ENCODE measurements at places on chromosomes 1 and 21.

GRCh38 chr1:89608984-89609725, 23.8 kb upstream of the LRRC8C start:
- no peak for DNase-seq

DNA sequence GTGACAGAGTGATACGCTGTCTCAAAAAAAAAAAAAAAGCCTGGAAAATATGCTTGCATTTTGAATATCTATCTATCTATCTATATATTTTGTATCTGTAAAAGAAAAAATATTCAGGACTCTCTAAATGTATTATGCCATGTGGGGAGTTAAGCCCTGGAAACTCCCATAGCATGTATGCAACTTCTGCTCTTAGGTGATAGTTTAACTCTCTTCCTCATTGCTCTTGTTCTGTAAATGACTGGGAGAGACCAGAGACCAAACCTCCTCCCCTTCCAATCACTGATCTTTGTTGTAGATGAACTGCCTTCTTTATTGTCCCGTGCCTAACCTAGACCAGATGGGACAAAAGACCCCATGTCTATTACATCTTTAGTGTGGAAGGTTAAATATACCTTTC, 37.6 kb upstream of the CAMTA1 start:
- DNase-seq = no peak

DNA sequence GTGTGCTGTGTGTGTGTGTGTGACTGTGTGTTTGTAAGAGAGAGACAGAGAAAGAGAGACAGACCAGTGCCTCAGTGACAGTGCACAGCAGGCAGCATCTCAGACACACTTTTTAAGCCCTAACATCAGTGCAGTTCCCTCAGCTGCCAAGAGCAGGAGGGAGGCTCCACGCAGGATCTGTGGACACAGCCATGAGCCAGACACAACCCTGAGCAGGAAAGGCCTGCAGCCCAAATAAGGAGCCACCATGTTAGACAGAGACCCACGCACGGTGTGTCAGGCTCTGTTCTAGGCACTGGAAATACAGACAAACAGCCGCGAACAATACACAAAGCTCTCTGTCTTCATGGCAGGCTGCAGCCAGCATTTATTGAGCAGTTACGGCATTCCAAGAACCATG, 445.5 kb downstream of the MATN1 start:
- no peak for DNase-seq

- no peak for DNase-seq
Measured at GRCh38 chr1:36908096-36908495, 126.2 kb downstream of the GRIK3 start.

- DNase-seq = no peak
Measured at GRCh38 chr1:41379738-41380130, 18.5 kb downstream of the FOXO6 start.

- no peak for DNase-seq
Measured at GRCh38 chr1:219039682-219040154, 134.0 kb upstream of the LYPLAL1 start.

DNA sequence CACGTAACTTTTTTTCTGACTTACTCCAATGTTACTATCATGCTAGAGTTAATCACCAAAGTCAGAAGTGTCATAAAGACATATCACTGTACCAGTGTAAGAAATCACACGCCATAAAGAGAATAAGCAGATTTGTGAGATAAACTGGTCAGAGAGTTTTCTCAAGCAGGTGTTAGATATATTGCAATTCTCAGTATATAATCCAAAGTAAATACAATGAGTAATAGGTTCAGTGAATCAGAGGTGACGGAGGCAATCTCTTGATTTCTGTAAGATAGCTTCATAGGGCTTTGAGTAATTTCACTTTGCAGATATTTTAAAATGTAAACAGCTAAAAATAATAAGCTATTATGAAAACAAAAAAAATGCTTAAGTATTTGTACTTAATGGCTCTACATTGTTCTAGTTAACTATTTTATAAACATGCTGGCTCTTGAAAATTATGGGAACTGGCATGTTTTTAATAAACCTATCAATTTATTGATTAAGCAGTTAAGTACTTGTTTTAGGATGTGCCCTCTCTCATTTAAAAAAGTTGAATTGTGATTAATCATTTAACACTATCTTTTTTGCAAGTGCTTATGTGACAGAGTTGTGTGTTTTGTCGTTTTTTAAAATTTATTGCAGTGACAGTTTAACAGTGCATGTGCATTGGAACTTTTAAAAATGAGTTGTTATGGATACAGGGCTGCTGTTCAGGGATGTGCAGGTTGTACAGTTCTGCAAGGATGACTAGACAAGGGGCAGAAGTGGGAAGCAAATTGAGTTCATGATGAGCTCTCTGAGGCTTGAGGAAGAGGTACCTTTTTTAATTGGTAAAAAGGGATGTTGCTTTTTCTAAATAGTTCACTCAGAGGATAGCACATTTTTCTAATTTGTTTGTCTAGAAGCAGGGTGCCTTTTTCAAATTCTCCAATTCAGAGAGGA, 119.1 kb downstream of the USP25 start:
- DNase-seq = no peak

DNA sequence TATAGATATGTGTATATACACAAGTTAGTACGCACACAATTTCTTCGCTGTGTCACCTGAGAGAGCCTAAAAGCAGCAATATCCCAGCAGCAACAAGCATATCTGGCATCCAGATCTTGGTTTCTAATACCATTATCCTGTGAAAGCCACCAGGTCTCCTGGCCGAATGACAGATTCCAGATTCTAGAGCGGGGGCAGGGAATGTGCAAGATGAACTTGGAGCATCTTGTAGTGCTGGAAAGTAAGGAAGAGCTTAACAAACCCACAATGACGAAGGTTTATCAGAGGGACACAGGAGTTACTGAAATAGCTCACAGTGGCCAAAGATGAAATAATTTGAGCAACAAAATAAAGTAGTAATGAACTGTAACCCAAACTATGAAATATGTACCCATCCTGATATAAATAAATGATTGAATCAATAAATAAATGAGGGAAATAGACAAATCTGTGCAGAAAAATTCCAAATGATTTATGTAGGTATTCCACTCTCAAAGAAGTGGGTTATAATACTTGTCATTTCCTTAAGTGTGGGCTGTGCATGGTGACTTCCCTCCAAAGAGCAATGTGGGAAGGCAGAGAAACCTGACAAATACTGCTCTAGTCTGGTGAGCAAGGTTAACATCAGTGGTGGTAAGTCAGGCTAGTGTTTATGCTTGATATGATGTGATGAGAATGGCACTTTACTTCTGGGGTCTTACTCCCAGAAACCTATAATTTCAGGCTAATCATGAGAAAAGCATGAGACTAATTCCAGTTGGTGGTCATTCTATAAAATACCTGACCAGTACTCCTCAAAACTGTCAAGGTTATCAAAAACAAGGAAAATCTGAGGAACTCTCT, 67.9 kb downstream of the LRRC8D start:
- DNase-seq = no peak

DNA sequence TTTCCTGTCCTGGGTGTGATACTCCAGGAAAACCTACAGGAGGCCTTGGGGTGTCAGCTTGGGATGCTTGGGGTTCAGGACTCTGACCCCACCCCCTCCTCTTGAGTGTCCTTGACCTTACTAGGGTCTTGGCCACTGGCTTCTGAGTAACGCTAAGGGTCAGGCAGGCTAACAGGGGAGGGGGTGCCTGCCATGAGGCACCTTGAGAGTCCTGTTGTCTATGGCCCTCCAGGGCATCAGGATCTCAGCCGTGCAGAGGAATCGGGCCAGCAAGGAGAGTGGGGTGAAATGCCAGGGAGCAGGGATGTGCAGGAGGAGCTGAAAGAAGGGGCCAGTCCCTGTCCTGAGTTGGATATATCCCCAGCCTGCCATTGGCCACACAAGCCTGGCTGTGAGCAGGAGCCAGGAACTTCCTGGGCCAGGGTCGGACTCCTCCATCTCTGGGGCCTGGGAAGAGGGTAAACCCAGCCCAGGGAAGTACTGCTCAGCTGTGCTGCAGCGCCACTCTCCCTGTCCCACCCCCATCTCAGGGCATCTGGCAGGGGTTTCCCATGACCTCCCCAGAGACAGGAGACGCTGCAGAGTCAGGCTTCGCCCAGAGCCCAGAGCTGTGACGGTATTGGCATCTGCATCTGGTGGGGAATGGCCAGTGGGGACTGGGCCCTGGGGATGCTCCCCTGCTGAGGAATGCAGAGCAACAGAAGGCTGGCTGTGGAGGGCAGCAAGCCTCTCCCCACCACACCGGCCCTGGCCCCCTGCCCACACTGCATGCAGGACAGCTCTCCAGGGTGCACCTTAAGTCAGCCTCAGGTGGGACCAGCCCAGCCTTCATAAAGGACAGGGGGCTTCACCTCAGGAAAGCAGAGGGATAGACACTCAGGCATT, 6.3 kb downstream of the KIF21B start:
- peak; percentile 22 for DNase-seq

DNA sequence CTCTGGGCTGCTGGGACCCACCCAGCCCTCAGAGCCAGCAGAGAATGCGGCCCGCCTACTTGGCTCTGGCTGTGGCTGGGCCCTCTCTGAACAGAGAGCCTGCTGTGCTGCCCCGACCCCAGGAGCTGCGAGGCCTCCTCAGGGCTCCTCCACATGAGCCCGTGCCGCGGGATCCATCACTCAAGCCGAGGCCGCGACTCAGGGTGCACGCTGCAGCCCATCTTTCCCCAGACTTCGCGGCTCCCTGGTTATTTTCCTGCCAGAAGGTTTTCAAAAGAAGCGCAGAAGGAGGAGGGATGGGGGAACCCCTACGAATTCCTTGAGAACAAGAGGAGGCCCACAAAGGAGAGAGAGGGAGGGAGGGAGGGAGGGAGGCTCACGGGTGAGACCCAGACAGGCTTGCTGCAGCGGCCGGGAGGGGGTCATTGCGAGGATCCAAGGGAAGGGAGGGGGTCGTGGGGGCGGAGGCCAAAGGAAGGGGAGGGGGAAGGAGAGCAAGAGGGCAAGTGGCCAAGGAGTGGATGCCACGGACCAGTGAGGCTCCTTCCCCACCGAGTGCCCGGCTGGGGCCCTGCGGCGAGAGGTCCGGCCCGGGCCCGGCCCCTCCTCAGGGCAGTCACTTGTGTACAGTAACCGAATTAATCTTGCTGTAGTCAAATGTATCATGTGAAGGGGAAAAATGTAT, 146.8 kb downstream of the CASZ1 start:
- no peak for DNase-seq

GRCh38 chr1:219113261-219113660, 60.4 kb upstream of the LYPLAL1 start:
- no peak for DNase-seq

- no peak for DNase-seq
Measured at GRCh38 chr1:11594625-11595024, 59.6 kb downstream of the FBXO2 start.

DNA sequence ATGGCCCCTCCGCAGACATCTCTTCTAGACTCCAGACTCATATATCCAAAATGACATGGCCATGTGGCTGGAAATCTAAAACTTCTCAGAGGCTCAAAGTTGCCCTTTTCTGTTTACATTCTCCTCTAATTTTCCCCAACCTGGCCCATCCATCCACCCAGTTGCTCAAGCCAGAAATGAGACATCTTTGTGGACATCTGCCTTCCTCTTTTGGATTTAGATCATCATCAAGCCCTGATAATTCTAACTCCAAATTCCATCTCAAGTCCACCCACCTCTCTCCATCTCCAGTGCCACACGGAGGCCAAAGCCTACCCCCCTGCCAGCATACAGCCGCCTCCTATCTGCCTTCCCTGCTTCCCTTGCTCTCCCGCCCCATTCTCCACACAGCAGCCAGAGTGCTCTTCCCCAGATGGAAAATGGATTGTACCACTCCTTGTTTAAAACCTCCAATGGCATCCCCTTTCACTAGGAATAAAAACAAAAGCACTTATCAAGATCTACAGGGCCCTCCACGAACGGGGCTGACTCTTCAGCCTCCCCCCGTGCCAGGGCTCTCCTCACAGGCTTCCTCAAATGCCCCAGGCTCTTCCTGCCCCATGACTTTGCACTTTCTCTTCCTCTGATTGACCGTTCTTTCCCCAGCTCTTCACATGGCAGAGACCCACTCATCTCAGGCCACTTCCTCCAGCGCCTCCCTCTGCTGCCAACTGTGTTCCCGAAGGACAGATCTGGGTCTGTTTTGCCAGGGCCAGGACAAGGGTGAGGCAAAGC, 40.1 kb downstream of the SYT6 start:
- DNase-seq = no peak
